ENCODE measurements at places on chromosomes 11 and 22.

GRCh38 chr11:2870460-2870859, 15.1 kb downstream of the CDKN1C start:
- DNase-seq, result no peak

DNA sequence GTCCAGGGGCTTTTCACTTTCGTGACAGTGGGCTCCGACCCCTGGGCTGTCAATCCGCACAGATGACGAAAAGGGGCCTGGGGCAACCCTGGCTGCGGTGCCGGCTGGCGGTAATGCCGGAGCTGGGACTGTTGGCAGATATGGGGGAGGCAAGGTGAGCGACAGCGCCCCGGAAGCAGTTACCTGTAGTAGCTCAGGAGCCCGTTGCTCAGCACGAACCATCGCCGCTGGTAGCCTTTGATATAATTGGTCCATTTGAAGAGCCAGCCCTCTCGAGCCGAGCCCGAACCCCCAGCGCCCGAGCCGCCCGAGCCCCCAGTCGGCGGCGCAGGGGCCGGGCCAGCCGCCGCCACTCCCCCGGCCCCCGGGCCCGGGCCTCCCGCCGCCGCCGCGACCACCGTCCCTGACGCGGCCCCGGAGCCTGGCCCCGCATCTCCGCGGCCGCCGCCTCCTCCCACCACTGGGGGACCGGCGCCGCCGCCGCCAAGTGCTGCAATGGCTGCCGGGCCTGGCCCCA, 396 bp downstream of the OSBP start:
- DNase-seq, result peak; percentile 29

DNA sequence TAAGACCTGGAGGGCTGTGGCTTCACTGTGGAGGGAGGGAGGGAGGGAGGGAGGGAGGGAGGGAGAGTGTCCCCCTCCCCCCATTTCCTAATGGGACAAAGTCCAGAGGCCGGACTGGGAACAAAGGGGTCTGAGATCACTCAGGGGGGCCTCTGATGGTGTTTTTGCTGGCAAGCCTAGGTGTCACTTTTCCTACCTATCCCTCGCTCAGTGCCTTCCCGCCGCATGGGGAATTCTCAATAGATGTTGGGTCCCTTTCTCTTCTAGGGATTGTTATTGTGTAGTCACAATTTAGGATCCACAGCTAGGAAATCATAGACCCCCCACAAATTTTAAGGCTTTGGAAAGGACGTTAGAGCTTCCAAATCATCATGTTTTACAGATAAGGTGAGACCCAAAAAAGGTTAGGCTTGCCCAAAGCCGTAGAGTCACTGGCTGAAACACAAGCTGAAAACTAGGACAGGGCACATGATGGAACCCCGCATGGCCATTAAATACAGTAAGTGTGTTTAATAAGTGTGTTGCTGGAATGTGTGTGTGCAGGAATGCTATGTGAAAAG, 4.8 kb upstream of the FTH1 start:
- no peak for DNase-seq

DNA sequence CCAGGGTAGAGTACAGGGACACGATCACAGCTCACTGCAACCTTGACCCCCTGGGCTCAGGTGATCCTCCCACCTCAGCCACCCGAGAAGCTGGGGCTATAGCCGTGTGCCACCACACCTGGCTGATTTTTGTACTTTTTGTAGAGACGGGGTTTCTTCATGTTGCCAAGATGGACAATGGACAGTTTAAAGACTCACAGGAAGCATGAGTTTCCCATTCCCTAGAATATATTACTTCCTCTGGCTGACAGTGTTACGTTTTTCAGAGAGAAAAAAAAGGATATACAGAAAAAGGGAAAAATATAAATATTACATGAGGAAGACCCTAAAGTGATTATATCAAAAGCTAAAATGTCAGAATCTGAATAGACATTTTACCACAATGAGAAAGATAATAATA, 72.3 kb downstream of the RSF1 start:
- DNase-seq, result no peak

DNA sequence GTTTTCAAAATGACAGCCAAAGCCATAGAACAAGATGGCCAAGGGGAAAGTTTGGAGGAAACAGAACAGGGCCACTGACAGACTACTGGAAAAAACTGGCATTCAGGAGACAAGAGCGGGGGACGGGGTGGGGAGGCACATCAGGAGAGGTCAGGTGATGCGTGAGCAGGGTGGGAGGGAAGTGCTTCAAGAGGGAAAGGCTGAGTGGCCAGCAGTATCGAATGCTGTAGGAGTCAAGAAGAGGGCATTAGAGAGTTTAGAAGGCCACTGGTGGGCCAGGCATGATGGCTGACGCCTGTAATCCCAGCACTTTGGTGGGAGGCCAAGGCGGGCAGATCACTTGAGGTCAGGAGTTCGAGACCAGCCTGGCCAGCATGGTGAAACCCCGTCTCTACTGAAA, 8.2 kb downstream of the GTPBP1 start:
- DNase-seq, result no peak

GRCh38 chr11:121351083-121351630, 58.6 kb downstream of the SC5D start:
- DNase-seq, result no peak

GRCh38 chr11:6725386-6725896, 42.3 kb upstream of the MRPL17 start:
- no peak for DNase-seq

DNA sequence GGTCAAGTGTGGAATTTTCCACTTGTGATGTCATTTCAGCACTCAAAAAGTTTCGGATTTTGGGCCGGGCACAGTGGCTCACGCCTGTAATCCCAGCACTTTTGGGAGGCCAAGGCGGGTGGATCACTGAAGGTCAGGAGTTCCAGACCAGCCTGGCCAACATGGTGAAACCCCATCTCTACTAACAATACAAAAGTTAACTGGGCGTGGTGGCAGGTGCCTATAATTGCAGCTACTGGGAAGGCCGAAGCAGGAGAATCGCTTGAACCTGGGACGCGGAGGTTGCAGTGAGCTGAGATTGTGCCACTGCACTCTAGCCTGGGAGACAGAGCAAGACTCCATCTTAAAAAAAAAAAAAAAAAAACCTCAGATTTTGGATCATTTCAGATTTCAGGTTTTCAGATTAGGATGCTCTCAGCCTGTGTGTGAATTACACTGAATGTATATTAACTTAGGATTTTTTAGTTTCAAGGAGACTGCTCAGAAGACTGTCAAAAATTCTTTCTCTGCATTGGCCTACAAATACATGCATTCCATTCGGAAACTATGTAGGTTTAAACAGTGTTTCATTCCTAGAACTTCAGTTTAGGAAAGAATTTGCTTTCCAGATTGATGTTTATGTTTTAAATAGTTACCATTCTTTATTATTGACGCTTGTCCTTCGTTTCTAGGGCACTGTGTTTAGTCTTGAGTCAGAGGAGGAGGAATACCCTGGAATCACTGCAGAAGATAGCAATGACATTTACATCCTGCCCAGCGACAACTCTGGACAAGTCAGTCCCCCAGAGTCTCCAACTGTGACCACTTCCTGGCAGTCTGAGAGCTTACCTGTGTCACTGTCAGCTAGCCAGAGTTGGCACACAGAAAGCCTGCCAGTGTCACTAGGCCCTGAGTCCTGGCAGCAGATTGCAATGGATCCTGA, 48.0 kb downstream of the BID start:
- peak; percentile 61 for DNase-seq

- DNase-seq, result no peak
Observed at GRCh38 chr11:3632070-3632660, 9.6 kb downstream of the ART5 start.

DNA sequence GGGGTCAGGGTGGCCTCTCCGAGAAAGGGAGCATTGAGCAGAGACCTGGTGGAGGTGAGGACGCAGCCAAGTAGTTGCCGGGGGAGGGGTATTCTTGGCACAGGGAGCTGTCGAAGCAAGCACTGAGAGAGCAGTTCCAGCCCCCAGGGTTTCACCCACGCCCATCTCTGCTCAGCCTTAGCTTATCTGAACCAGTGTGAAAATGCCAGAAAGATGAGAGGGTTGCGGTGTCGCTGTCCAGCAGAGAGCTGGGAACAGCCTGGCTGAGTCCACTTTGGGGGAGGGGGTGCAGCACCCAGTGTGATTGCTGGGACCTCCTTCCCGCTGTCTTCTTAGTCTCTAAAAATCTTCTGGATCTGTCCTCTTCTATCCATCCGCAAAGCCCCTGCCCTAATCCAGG, 123.3 kb upstream of the TBCEL start:
- DNase-seq, result no peak

DNA sequence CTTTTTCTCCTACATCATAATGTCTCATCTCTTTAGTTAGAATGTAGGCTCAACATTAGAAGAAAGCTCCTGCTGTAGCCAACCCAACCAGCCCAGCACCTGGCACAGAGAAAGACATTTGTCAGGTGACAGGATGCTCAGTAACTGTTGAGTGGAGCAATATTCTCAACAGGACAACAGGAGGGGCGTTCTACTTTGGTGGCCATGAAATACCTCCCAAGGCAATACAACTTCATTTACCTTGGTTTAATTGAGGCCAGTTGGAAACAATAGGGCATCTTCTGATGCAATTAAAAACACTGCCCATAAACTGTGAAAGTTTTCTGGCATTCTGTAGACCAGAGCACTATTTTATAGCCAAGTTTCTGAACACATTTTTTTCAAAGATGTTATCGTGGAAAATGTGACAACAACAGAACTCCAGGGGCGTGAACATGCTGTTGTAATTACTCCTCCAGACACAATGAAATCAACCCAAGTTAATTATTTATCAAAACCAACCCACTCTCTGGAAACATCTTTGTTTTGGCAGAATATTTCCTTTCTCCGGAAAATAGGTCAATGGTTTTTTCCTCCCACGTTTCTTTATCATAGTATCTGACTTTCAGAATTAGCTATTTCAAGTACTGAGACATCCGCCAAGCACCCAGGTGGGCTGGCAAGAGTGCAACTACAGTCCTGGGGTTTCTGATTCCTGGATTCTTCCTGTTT, 538.1 kb downstream of the SOX6 start:
- DNase-seq, result no peak

- DNase-seq, result no peak
Observed at GRCh38 chr22:46770726-46771125, 8.3 kb downstream of the TBC1D22A start.

DNA sequence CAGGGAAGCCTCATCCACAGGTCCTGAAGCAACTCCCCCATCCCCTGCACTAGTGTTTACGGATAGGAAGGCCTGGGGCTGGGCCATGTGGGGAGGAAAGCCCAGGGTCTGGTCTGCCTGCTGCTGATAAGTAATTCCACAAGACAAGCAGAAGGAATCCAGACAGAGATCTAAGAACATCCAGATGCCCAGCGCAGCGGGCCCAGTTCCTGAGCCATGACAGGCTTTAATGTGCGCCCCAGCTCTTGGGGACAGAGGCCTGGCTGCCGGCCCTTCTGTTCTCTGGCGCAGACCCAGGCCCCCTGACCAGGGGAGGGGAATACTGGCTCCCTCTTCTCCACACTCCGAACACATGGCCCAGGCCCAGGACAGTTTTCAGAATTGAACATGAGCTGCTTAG, 28.8 kb upstream of the ETS1 start:
- no peak for DNase-seq

- DNase-seq, result no peak
Observed at GRCh38 chr11:128469220-128469619, 118.1 kb downstream of the ETS1 start.

GRCh38 chr11:34213366-34213765, 107.9 kb downstream of the NAT10 start:
- DNase-seq, result peak; percentile 72

- no peak for DNase-seq
Observed at GRCh38 chr11:21037850-21038249, 368.5 kb downstream of the NELL1 start.

DNA sequence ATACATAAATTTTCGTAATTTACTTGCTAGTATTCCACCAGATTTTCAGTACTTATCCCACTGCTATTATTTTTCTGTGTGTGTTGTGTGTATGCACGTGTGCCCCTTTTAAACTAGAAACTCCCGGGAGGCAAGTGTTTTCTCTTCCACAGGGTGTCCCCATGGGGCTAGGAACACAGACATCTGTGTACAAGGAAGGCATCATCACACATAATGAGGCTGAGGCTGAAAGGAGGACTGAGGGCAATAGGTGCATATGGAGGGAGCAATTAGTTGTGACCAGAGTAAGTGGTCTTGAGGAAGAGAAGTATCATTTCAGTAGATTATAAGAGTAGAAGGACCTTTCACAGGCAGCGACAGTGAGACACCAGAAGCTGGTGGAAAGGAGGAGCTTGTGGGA, 2.1 kb upstream of the DPAGT1 start:
- no peak for DNase-seq

DNA sequence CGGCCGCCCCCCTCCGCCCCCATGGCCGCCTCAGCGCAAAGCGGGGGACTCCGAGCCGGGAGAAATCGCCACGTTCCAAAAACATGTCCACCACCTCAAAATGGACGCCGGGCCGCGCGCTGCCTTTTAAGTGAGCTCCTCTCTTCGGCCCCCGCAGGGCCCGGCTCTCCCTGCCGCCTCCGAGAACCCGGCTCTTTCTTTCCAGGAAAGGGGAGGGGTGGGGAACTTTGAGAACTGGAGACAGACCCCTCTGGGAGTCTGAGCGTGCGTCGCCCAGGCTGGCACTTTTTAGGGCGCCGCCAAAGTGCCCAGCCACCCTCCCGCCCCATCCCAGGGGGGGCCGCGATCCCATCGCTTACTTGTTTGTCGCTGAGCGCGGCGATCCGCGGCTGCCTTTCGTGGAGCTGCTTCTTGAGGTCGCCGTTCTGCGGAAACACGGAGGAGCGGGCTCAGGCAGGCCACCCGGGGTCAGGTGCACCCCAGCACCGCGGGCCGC, 1.6 kb downstream of the PHF21B start:
- DNase-seq, result peak; percentile 20

DNA sequence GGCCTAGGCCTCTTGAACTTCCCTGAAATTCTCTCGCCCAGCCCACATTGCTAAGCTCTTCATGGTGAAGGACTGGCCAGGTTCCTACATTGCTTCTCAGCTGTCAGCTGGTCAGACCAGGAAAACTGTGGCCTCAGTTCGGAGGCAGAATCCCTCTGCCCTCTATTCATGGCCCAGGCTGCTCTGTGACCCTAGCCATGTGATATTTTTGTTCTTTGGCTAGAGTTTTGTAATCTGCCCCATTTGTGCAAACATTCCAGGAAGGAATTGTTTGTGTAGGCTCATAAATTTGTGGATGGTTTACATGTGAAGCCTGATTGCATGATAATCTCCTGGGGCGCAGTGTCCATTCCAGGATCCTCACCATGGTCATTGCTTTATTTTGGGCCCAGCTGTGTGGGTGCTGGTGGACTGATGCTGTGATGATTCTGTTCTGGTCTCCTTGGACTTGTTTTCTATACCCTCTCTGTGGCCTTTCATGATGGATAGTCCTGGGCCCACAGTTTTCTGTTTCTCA, 149.1 kb upstream of the E2F8 start:
- no peak for DNase-seq

GRCh38 chr22:19396561-19396933, 35.0 kb downstream of the HIRA start:
- DNase-seq, result no peak
